Activated T-cell treated with anti-CD3 and anti-CD28 coated beads, Interleukin-2, amount 50 U/mL, for 1 hour (primary cell): ENCODE measurements at places on chromosomes 2 and 18.

DNA sequence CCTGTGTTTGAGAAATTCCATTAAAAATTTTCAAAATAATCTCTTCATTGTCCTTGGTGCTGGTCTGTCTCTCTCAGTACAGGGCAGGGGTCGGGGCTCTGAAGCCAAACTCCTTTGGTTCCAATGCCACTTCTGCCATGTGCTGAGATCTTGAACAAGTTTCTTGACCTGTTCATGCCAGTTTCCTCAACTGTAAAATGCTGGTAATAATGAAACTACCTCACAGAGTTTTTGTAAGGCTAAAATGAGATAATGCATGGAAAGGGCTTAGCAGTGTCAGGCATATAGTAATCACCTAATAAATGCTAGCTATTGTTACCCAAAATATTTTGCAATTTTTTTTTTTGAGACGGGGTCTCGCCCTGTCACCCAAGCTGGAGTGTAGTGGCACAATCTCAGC lies 16.9 kb upstream of the MREG start:
- no peak for DNase-seq

GRCh38 chr2:58010599-58010998 lies 36.0 kb upstream of the VRK2 start:
- DNase-seq = no peak

DNA sequence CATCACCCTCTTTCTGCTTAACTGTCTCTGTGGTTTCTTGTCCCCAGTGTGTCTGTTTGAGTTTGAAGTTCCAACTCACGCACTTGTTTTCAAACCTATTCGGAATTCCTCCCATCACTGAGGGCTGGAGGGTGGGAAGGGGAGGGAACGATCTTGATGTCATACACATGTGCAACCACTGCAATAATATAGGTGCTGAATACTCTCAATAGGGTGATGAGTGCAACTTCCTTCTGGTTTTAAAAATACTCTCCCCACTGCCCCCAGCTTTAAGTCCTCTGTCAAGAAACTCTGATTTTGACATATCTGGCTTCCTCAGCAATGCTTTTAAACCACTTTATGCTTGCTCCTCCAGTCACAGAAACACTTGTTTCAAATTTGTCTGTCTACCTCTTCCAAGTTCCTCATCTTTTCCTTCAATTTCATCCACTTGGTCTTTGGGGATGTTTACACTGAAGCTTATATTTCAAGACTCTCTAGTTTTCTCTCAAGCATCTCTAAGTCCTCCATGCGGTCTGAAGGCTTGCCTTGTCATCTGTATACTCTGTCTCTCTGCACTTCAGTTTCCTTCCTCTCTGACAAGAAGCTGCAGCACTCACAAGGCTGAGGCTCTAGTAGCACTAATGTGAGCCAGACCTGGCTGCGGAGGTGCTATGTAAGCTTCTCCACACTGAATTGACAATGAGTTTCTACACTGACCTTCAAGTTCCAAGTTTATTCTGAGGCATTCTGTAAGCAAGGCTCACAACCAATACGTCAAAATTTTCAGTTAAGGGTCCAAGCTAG lies 422.3 kb downstream of the ZEB2 start:
- no peak for DNase-seq

- no peak for DNase-seq
These were observed 112.8 kb upstream of the RASGRP3 start for GRCh38 chr2:33363325-33364298.

DNA sequence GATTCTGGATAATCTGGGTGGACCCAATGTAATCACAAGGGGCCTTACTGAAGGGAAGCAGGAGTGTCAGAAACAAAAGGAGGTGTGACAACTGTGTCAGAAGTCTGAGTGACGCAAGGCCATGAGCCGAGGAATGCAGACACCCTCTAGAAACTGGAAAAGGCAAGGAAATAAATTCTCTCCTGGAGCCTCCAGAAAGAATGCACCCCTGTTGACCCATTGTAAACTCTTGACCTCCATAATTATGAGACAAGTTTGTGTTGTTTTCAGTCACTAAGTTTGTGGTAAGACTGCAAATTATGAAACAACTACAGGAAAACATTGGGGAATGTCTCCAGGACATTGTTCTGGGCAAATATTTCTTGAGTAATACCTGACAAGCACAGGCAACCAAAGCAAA lies 47.3 kb upstream of the B3GNT7 start:
- no peak for DNase-seq

- no peak for DNase-seq
These were observed 79.6 kb upstream of the CTLA4 start for GRCh38 chr2:203787979-203788378.

DNA sequence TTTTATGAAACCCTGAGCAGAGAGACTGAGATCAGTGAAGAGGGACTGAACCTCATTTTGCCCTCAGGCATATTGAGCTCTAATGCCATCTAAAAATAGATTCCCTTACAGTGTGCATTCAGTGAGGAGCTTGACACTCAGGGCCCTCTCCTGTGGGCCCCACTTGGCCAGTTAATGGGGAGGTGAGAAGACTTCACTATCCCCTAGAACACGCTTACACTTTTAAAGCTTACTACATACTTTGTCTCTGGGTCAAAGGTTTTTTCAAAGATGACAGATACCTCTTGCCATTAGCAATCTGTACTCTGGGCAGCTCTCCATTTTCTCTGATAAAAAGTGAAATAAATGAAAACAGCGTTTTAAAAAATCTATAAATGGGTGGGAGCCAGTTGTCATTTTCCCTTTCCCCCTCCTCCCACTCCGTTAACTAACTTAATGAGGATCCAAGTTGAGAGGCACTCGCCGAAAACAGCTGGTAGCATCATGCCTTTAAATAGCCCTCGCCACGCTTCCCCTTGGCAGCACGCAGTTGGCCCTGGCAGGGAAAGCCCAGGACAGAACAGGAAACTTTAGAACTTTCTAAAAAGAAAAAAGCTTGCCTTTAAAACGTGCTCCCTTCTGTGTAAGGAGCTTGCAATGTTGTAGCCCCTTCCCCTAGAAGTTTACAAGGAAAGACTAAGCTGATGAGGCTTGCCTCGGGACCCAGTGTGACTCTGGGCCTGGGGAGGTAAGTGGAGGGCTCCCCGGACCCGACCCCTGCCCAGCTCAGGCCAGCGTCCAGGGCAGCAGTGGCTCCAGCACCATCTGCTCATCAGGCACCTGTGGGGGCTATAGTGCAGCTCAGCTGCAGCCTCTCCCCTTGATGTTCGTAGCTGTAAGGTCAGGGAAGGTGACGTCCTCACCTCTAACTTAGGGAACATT lies 58.8 kb upstream of the FOSL2 start:
- no peak for DNase-seq

GRCh38 chr2:46383113-46383395 lies 85.8 kb downstream of the EPAS1 start:
- DNase-seq = no peak

GRCh38 chr18:9097349-9097748 lies 5.2 kb upstream of the NDUFV2 start:
- no peak for DNase-seq

- no peak for DNase-seq
These were observed 311.9 kb downstream of the NRXN1 start for GRCh38 chr2:50719837-50720696.

DNA sequence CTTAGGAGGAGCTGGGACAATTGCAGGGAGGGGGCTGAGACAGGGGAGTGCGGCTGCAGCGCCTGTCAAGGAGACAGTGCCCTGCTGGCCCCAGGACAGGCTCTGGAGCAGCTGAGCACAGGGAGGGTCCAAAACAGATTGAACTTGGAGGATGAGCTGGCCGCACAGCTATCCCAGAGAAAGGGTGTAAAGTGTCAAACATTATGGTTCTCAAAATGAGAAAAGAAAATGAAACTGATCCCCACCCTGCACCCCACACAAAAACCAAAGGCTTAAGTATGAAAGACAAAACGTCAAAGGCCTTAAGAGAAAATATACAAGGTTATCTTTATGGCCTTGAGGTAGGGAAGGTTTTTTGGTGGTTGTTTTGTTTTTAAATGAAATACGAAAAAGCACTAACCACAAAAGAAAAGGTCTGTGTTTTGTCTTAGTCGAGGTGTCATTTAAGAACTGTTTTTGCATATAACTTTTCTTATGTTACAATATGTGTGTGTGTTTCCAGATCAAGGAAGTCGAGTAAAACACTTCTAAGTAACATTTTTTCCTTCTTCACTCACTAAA lies 111.8 kb downstream of the HDAC4 start:
- DNase-seq = peak; percentile 47

- no peak for DNase-seq
These were observed 87.9 kb downstream of the ZNF804A start for GRCh38 chr2:184685999-184686841.

- DNase-seq = no peak
These were observed 126.5 kb upstream of the MEX3C start for GRCh38 chr18:51323961-51324360.

DNA sequence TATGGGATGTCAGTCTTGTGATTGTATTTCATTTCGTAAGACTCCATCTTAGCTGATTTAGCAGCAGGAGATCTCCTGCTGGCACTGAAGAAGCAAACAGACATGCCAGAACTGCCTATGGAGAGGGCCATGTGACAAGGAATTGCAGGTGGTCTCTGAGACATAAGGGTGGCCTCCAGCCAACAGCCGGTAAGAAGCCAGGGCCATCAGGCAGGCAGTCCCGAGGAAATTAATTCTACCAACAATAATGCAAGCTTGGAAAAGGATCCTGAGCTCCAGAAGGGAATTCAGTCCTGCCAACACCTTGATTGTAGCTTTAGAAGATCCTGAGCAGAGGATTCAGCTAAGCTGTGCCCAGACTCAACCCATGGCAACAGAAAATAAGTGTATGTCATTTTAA lies 87.1 kb upstream of the DNAJC10 start:
- DNase-seq = no peak

- DNase-seq = no peak
These were observed 23.2 kb downstream of the MEMO1 start for GRCh38 chr2:31987454-31988220.

- no peak for DNase-seq
These were observed 103.9 kb downstream of the TTC32 start for GRCh38 chr2:19797871-19798270.

DNA sequence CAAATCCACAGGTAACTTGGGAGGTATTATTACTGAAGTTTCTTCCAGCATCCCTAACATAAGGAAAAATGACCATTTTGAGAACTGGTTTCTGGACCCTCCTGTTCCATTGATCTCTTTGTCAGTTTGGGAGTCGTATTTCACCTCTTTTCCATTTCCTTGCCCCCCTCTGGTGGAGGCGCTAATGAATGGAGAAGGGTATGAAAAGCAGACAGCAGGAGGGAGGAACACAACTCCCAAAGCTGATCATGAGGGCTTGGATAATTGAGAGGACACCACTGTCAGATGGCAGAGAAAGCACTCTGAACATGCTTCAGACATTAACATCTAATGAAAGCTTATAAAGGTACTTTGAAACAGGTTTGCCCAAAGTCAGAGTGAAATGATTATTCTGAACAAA lies 56.6 kb upstream of the TLK1 start:
- no peak for DNase-seq

- no peak for DNase-seq
These were observed 14.5 kb upstream of the MAT2A start for GRCh38 chr2:85524336-85524908.

- no peak for DNase-seq
These were observed 160.4 kb downstream of the KLHL29 start for GRCh38 chr2:23545396-23545795.

DNA sequence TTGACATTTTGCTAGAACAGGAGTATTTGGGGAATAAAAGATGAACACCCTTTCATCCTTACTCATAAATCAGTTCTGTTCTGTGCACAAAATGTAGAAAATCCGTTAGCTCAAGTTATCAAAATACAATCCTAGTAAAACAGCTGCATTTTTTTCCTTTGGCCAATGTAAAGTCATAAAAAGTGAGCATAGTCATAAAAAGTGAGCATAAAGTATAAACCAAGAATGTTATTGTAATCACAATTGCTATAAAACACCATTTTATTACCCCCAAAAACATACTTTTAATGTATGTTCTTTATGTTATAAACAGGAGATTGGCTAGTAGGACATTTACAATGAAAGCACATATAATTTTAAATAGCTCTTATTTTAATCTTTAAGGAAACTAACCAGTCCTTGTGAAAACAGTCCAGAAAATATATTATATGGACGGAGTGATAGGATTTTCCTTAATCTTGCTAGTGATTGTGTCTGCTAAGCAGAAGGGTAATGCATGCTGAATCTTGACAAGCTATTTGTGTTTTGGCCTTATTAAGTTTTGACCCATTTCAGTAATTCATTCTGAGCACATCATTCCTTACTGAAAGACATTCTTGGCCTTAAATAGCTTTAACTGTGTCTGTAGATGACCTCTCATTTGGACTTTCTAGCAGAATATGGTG lies 891.8 kb downstream of the DSC3 start:
- no peak for DNase-seq

- no peak for DNase-seq
These were observed 256.3 kb upstream of the LINC00305 start for GRCh38 chr18:64405161-64405560.

DNA sequence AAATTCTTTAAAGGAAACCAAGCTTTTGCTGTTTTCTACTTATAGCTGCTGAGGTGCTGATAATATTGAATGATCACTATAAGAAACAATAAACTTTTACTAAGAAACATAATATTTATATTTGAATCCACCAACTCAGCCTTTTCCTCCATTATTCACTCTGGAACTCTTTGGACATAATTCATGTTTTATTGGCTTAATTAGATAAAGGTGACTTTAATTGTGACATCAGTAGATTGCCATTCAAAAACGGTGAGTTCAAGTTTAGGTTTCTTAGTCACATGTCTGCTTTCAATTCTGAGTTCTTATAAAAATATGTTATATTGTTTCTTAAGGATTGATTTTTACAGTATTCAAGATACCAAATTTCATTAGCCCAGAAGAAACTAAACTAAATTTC lies 24.0 kb downstream of the CCDC85A start:
- no peak for DNase-seq

DNA sequence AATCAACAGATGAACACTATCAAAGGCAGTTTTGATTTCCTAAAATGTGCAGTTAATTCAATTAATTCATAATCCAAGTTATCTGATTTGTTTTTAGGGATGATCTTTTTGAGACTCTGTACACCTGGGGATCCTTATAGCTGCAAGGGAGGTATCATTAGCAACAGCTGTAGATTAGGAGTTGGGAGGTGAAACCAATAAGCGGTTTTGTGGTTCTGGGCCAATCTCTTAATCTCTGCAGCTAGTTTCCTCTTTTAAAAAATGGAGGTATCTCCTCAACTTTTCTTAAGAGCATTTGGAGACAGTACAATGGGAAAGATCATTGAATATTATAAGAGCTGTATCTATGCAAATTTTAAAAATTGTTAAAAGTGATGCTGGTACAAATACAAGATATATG lies 126.0 kb downstream of the MC4R start:
- no peak for DNase-seq
